Omental fat pad (tissue), 4 donors: ENCODE measurements at places on chromosomes 1 and 21.

DNA sequence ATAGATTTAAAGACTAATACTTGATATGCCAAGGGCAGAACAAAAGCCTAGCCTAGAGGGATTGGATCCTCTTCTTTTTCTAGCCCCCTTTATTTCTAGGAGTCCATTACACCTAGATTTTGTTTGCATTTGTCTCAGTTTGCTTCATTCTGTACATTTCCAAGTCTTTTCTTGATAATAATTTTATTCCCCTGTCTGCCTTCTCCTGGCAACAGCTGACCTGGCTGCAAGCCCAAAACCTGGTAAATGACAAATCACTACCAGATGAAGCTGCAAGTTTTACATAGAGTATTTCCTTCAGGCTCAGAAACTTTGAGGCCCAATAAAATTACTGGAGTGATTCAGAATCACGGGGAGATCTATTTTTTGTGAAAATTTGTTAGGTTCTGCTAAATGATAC, 36.5 kb upstream of the LHX8 start:
- DNase-seq = no peak

DNA sequence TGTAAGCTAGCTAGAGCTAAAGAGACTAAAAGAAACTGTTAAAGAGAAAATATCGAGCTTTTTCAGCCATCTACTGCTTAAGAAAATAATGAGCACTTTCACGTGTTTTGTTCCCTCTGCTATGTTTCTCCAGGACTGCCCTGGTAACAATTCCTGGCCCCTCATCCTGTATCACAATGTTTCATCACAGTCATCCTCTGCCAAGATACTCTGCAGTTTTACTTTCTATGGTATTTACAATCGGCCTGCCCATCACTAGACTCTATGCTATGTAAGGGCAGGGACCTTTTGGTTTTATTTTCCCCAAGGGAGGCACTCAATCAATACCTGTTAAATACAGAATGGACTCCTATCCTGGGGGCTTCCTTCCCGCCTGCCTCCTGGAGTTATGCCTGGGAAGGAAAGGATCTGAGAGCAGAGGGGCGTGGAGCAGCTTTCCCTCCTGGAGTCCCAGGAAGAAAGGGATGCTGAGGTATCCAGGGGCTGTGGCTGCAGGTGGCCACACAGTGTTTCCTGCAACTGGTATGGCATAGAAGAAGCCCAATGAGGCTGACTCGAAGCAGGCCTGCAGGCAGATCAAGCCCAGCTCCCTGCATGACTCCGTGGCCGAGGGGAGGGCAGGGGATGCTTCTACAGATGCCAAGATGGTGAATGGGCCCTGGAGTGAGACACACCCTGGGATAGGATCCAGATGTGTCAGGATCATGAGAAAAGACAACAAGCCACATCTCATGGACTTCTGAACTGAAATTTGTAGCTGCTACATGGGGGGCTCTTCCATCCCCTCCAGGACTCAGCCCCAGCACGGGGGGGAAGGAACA, 52.9 kb downstream of the MATN1 start:
- DNase-seq = no peak

- no peak for DNase-seq
Measured at GRCh38 chr1:64337926-64338325, 132.0 kb upstream of the CACHD1 start.

- no peak for DNase-seq
Measured at GRCh38 chr1:231188072-231188471, 26.2 kb downstream of the TRIM67 start.

GRCh38 chr1:246428542-246429308, 78.4 kb downstream of the SMYD3 start:
- no peak for DNase-seq

GRCh38 chr21:35023396-35024070, 25.6 kb downstream of the RUNX1 start:
- DNase-seq = no peak

- DNase-seq = no peak
Measured at GRCh38 chr1:209527372-209527771, 56.1 kb upstream of the CAMK1G start.

DNA sequence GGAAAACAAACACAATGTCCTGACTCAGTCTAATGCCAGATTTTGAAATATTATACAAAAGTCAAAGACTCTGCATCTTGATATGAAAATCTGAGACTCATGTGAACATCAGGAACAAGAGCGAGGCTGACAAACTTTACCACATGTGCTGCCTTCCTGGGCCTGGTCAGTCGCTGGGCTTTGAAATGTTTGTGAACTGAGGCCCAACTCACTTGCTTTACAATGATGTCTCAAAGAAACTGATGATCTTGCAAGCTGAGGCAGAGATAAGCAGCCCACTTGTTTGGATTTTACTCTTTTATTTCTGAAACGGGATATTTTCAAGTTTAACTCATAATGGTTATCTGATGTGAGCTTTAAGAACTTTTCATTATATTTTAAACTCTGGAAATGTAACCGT, 2.1 kb downstream of the BCAR3 start:
- DNase-seq = no peak

- DNase-seq = no peak
Measured at GRCh38 chr1:19768353-19769210, 31.1 kb downstream of the TMCO4 start.

- DNase-seq = no peak
Measured at GRCh38 chr21:33360281-33360680, 35.5 kb downstream of the IFNAR1 start.
